Bronchial smooth muscle cell (primary cell): ENCODE measurements at places on chromosomes 5 and 9. TPM values are rescaled to one million over a fixed set of nuclear protein-coding genes. Genes with fewer than 3 reads are reported as not detected.

Gene FOXD4L5
- 0.09 and 0.16 TPM in 2 replicates for total RNA-seq

Gene PTCD2
- total RNA-seq: 6.7 and 8.0 TPM in 2 replicates

Gene FAM169A
- 0.16 and 0.17 TPM in 2 replicates for total RNA-seq

Gene SLC1A3
- 1.7 and 3.0 TPM in 2 replicates for total RNA-seq

Gene BTNL8
- not detected in 2 replicates for total RNA-seq

Gene WWC1
- 0.17 and 0.32 TPM in 2 replicates for total RNA-seq

Gene PCDHA13
- total RNA-seq: 0.09 and 0.16 TPM in 2 replicates

Gene TNFSF15
- 0.09 and 0.16 TPM in 2 replicates for total RNA-seq

Gene DDX4
- total RNA-seq: not detected in 2 replicates

Gene TNFSF8
- not detected in 2 replicates for total RNA-seq

Gene OR13F1
- total RNA-seq: not detected in 2 replicates

Gene MARCHF6
- 53.7 and 108 TPM in 2 replicates for total RNA-seq

Gene SH3PXD2B
- total RNA-seq: 14.5 and 23.7 TPM in 2 replicates

Gene ASPN
- 3.5 and 11.2 TPM in 2 replicates for total RNA-seq

Gene SPINK13
- not detected in 2 replicates for total RNA-seq

Gene HRH2
- under 0.01 TPM in 1 of 2 replicates, not detected in the other for total RNA-seq

Gene CLK4
- total RNA-seq: 30.6 and 34.3 TPM in 2 replicates

Gene UAP1L1
- total RNA-seq: 16.2 and 18.1 TPM in 2 replicates

Gene CLIC3
- total RNA-seq: 6.8 and 8.2 TPM in 2 replicates

Gene MYOZ3
- total RNA-seq: 0.26 and 0.47 TPM in 2 replicates

Gene F2RL1
- total RNA-seq: 5.6 and 6.0 TPM in 2 replicates

Gene ABCA1
- total RNA-seq: 118 and 207 TPM in 2 replicates

Gene GGTA1
- under 0.01 TPM in 1 of 2 replicates, not detected in the other for total RNA-seq

Gene PTGR1
- total RNA-seq: 63.9 and 93.3 TPM in 2 replicates

Gene OGN
- total RNA-seq: 43.5 and 59.9 TPM in 2 replicates

Gene CDH9
- total RNA-seq: not detected in 2 replicates

Gene GMCL2
- not detected in 2 replicates for total RNA-seq

Gene BARHL1
- total RNA-seq: not detected in 2 replicates

Gene ADAMTSL2
- under 0.01 TPM in 1 of 2 replicates, not detected in the other for total RNA-seq

Gene FUT7
- not detected in 2 replicates for total RNA-seq

Gene GDNF
- total RNA-seq: 0.09 and 0.32 TPM in 2 replicates

Gene CEL
- total RNA-seq: 0.32 and 0.34 TPM in 2 replicates

Gene CCL28
- 0.94 and 1.4 TPM in 2 replicates for total RNA-seq

Gene ARL15
- 20.8 and 26.9 TPM in 2 replicates for total RNA-seq

Gene CENPK
- 2.1 and 5.0 TPM in 2 replicates for total RNA-seq

Gene TMEM245
- 31.2 and 32.0 TPM in 2 replicates for total RNA-seq

Gene PTGDS
- 0.79 and 6.0 TPM in 2 replicates for total RNA-seq

Gene FCHO2
- 11.3 and 13.9 TPM in 2 replicates for total RNA-seq

Gene GADD45G
- total RNA-seq: 0.32 and 3.3 TPM in 2 replicates

Gene ANKRD18A
- total RNA-seq: not detected in 2 replicates

Gene GFI1B
- total RNA-seq: not detected in 2 replicates

Gene TAF11L5
- total RNA-seq: not detected in 2 replicates

Gene MEGF10
- not detected in 2 replicates for total RNA-seq

Gene PCDHB12
- 0.16 and 0.86 TPM in 2 replicates for total RNA-seq

Gene DNAJC25
- total RNA-seq: 3.8 and 6.6 TPM in 2 replicates

Gene SLC46A2
- not detected in 2 replicates for total RNA-seq

Gene INIP
- 13.4 and 13.9 TPM in 2 replicates for total RNA-seq

Gene SLC45A2
- total RNA-seq: under 0.01 TPM in 1 of 2 replicates, not detected in the other

Gene NUTM2G
- under 0.01 TPM in 1 of 2 replicates, not detected in the other for total RNA-seq

Gene PTPN3
- under 0.01 and 0.17 TPM in 2 replicates for total RNA-seq

Gene MELK
- 3.5 and 6.5 TPM in 2 replicates for total RNA-seq

Gene PITX1
- 0.47 and 4.1 TPM in 2 replicates for total RNA-seq

Gene HSPA5
- 176 TPM in 2 replicates for total RNA-seq

Gene DRD1
- total RNA-seq: under 0.01 TPM in 1 of 2 replicates, not detected in the other
